Stimulated activated CD4-positive, alpha-beta T cell treated with anti-CD3 and anti-CD28 coated beads, TNF-alpha, amount 100 ng/mL, for 48 hours (primary cell): ENCODE measurements at places on chromosomes 13 and 19.

GRCh38 chr19:14890643-14891379, 4.9 kb upstream of the OR7A17 start:
- no peak for DNase-seq

DNA sequence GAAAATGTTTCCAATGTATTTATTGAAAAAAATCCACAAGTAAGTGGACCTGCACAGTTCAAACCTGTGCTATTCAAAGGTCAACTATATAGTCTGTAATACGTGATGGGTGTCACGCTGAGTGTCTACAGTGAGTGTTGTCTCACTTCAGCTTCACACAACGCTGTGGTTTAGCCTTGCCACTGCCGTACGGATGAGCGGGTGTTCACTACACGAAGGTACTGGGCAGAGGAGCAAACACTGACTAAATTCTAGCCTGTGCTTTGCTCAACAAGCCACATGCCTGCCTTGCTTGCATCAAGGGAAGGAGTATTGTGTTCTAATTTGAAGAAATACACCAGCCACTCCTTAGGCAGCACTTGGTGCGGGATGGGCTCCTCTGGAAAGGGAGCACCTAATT, 3.4 kb upstream of the FFAR3 start:
- DNase-seq: no peak

DNA sequence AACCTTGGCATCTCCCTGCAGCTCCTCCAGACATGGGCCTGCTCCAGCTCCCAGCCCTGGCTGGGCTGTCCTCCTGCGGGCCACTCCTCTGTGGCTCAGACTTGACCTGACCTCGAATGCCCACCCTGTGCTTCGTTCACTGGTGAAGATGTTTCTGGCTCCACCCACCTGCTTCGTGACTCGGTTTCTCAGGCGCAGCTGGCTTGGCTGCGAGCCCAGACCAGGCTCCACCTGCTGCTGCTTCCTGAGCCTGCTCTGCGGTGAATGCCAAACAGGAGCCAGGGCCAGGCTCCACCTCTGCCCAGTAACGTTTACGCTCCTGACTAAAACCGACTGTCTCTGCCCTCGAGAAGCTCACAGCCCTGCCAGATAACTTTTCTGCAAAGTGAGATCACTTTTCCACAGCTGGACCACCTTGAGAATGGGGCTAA, 8.9 kb upstream of the RSPH6A start:
- no peak for DNase-seq

GRCh38 chr13:88063741-88064140, 392.6 kb downstream of the SLITRK5 start:
- no peak for DNase-seq

DNA sequence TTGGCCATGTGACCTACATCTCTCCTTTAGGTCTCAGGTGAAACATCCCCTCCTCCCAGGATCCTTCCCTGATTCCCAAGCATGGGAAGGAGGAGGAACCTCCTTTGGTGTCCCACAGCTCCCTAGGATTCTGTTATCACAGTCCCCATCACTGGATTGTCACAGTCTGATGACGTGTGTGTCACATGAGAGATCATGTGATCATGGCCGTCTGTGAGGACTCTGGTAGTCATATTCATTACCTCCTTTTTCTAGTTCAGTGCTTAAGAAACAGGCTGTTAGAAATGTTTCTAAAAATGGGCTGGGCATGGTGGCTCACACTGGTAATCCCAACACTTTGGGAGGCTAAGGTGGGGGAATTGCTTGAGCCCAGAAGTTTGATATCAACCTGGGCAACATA, 3.0 kb downstream of the DHX34 start:
- DNase-seq: no peak

- DNase-seq: no peak
Observed at GRCh38 chr19:51514866-51515481, 13.4 kb upstream of the SIGLEC12 start.

DNA sequence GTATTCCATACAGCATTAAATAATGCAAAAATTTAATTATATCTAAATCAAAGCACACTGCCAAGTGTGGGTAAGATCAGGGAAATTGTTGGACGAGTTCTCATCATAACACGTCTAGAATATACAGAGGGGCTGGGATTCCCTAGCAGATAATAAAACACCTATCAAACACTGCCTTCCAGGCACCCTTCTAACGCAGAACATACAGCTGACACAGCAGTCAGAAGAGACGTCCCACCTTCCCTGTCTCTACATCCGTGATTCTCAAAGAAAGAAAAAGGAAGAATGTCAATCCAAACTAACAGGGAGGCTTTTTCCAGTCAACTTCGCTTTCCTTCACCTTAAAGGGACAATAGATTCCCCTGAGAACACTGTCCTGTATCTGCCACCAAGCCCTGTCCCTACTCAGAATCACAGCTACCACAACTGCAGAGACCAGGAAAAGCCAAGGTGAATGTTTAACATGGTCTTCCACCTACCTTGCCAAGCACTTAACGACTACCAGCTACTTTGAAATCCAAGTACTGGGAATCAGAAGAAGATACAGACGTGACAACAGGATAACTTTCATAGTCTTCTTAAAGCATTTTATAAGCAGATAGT, 38.5 kb downstream of the TBC1D4 start:
- no peak for DNase-seq

DNA sequence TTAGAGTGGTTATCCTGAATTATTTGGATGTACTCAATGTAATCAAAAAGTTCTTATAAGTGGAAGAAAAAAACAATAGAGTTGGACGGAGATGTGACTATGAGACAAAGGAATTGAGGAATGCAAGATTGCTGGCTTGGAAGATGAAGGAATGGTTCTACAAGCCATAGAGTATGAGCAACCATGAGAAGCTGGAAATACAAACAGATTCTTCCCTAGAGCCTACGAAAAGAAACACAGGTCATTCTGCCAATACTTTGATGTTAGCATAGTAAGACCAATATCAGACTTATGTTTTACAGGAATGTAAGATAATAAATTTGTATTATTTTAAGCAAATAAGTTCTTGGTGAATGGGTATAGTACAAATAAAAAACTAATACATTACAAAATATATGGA, 249.2 kb downstream of the DIAPH3 start:
- DNase-seq: no peak
